Activated T-helper 1 cell treated with Interleukin-2 at 50 U/mL for 16 hours (primary cell): ENCODE measurements at places on chromosomes 11 and 22.

DNA sequence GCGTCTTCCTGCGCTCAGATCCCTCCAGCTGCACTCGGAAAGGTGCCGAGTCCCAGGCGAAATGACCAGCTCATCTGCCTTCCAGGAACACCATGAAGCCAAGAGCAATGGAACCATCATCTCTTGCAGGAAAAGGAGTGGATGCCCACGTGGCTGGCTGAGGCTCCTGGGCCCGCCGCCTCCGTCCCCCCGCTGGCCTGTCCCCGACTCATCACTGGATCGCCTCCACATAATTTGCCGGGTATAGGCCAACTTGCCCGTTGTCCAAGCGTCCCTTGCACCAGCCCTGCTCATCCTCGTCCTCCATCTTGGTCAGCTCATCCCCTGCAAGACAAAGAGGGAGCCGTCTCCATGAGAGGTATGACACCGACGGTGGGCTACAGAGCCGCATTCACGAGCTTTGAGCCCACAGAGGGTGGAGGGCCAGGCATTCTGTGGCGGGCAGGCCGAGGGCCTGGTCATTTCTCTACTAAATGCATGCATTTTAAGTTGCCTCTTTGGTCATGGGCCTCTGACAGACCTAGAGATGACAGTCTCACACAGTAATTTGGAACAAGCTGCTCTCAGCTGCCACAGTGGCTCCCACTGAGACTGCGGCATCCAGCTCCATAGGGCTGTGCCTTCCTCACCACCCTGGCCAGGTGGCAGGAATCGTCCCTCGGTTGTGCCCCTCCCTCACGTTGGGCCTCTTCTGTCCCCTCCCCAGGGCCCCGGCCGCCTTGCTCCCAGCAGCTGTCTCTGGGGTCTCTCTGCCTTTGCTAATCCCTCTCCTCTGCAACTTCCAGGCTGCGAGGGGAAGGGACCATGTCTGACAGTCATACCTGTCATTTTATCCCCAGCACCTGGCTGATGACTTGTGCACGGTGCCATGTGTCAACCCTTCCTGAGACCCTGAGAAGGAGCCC is 14.3 kb upstream of the ARFGAP3 start:
- no peak for DNase-seq

GRCh38 chr11:69574608-69575255 is 66.2 kb upstream of the CCND1 start:
- no peak for DNase-seq

DNA sequence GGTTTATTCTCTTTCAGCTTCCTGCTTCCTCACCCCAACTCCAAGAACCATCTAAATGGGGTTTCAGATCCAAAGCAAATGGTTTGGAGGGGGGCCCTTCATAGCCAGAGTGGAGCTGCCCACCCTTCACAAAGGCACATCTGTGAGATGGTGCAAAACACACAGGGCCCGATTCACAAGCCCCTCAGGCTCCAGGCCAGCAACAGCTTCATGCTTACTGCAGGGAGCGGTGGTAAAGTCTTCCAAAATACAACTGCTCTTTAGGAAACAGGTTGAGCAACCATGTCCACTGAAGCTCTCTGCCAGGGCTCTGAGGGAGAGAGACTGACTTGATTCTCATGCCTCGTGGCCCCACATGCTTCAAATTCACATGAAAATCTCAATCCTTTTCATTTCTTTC is 213.0 kb upstream of the NARS2 start:
- no peak for DNase-seq

DNA sequence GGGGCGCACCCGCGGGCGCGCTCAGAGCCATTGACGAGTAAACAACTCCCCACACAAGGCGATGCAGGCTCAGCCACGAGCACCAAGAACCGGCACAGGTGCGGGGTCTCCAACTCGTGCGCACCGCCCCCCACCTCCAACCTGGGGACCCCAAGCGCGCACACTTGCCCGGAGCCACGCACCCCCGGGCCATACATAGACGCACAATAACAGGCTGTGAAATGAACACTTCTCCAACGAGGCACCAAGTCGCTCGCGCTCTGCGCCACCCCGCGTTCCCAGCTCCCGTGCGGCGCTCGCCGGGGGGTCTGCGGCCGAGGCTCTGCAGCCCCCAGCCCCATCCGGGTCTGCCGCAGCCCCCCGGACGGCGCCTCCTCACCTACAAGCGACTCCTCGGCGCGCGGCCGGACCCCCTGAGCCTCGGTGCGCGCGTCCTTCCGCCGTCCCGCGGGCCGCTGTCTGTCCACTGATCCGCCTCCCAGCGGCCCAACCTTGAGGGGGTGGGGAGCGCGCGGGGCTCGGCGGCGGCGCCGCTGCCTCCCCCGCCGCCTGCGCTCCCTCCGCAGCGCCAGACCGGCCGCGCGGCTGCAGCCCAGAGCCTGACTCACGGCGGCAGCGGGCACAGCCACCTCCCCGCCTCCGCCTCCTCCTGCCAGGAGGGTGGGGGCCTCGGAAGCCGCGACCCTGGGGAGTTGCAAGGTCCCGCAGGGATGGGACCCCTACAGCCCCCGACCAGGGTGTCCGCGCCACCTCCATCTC is 1.6 kb downstream of the IFITM10 start:
- DNase-seq = no peak

DNA sequence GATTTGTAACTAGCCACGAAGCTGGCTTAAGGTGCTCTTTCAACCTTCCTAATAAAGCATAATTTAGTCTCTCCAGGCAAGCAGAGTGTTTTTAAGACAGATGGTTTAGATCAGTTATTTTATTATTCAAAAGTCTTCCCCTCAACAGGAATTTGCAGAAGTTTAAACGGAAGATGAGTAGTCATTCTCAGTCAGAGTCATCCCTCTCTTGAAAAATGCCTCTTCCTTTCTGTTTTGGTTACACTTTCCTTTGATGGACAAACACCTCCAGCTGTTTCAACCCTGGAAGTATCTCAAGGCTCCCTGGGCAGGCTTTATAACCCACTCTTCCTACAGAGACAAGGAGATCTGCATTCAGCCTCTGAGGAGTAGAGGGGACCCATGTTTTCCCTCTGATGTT is 60.3 kb upstream of the POU2AF2 start:
- no peak for DNase-seq

DNA sequence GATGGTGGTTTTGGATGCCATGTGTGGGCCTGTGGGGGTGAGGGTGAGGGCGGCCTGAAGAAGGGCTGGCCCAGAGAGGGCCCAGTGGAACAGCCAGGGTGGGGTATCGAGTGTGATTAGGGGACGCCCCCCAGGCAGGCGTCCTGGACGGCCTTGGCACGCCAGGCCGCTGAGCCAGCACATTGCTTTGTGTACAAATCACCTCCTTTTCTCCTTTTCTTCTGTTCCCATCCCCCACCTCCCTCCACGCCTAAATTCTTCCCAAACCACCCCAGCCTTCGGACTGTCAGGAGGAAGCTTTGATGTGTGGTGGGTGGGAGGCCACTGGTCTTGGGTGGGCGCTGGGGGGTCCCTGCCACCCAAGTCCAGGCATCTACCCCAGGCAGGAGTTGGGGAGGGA is 7.8 kb upstream of the CD248 start:
- no peak for DNase-seq

GRCh38 chr22:43343262-43343669 is at the start of gene SCUBE1:
Gene SCUBE1 (minus strand): TSS chr22:43343372. CDS start chr22:43343261, 111 bp downstream.
- peak; percentile 26 for DNase-seq

DNA sequence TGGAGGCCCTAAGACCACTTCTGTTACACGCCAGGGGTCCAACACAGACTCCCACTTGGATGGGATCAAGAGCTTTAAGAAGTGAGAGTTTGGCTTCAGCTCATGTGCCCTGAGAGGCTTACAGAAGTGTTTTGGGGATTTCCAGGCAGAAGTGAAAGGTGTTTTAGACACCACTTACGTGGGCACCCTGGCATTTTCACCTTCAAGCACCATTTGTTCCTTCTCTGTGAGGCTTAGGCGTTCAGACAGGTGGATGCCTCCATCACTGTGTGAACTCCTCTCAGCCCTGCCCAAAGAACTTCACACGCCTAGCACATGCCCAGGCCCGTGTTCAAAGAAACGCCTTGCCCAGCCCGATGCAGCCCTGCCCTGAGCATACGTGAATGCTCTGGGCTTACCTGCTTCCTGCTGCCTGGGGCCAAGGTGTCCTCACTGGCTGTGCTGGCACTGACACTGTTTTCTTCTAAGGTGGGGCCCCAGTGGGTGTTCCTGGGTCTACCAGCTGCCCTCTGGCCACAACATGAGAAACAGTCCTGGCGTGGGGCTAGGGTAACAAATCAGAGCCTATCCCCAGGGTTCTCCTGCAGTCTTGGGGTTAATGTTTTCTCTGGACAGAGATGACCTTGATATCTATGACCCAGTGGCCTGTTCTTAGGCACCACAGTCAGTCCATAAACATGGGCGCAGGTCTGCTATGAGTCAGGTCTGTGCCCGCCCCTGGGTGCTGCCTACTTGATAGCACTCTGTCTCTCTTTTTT is 34.0 kb downstream of the AMPD3 start:
- DNase-seq = no peak

DNA sequence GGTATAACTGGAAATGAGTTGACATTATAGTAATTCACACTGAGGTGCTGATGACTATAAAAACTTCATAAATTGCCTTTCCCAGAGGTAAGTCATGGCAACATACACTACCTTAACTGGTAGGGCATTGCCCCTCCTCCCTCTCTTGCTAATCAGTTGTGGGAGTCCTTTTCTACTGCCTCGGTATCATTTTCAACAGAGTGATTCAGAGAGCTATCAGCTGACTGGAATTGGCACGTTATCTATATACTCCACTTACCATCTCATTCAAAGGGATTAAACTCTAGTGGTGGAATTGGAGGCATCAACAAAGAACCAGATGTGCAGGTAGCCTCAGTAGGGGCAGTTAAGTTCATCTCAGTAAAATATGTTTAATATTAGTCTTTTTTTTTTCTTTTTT is 8.0 kb upstream of the NUP160 start:
- no peak for DNase-seq

DNA sequence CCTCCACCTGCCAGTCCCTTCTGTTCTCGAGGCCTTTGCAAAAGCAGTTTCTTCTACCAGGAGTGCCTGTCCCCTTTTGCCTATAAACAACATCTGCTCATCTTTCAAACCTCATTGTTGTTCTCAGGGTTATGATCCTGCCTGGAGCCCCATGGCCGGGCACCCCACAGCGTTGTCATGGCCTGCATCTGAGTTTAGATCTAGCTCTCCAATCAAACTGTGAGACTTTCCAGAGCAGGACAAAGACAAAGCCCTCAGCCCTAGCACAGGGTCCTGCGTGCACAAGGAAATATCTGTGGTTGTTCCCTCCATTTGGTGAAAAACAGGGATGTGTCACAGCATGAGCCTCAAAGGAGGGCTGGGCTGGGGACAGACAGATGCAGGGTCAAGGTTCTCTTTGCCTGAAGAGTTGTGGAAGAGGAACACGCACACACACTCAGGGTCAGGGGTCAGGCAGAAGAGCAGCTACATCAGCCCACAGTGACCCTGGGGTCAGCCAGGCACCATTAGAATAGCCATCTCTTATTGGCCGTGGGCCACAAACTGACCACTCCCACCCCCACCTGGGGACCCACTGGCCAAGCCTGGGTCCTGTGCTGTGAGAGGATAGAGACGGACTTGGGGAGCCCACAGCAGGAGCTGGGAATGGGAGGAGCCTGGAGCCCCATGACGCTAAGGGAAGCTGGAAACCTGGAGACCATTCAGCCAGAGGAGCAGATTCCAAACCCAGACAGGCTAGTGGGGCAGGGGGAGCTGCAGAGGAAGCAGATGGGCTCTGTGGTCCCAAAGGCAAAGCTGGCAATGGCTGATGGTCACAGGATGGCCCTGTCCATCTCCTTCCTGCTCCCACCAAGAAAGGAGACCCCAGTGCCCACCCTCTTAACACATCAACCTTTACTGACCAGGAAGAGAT is 99.4 kb downstream of the PDE2A start:
- DNase-seq = no peak

- no peak for DNase-seq
Observed at GRCh38 chr11:94768602-94769541, 716 bp downstream of the AMOTL1 start.

- no peak for DNase-seq
Observed at GRCh38 chr11:68658661-68659060, 25.7 kb upstream of the GAL start.

DNA sequence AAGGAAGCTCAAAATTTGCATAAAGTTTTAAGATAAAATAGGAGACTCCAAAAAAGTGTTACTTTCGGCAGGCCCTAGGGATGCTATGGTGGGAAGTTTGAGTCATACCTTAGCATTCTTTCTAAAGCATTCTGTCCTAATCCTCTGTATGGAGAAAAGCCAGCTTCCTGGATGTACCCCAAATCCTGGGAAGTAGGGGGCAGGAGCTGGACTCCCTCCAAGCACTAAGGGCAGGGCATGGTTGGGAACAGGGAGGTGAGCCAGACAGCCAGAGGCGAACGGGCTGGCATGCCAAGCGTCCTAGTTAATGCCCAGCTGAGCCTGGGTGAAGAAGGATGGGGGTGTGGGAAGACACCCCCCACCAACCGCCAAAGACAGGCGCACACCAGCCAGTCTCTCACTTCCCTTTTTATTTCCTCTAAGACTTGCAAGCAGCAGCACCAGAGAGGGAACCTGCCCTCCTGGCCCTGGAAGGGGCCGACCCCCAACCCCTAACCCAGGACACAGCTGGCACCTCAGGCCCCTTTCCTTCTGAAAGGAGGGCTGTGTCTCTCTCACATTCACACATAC is 23.9 kb downstream of the RTN4RL2 start:
- no peak for DNase-seq

DNA sequence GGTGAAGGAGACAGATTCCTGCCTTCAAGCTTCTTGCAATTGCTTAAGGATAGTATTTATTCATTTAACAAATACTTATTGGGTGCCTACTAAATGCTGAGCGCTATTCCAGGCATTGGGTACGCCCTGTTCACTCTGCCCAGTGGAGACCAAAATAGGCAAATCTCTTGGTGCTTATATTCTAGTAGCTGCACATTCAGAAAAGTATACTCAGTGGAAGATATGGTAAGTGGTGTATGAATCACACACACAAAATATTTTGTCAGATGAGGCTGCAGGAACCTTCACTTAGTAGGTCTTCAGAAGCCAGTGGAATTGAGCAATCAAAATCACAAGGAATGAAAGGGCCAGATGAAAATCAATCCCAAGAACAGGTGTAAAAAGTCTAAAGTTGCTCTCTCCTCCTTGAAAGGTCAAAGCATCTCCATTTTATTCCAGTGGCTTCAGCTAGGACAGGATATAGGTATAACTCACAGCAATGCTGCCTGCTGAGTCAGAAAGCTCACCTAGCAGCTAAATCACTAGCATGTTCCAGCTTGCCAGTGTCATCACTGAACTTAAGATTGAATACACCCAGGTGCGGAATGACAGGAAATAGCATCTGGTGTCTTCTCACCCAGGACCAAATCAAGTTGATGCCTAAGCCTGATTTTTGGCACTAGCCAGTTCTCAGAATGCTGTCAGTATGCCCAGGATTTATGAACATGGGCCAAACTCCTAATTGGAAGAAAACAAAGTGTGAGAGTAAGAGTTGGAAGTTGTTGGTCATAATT is 83.9 kb downstream of the AMOTL1 start:
- DNase-seq = no peak

GRCh38 chr11:45294499-45294898 is 8.4 kb upstream of the SYT13 start:
- no peak for DNase-seq
